Stomach (tissue), 19 donors: ENCODE measurements at places on chromosomes 4 and X. TPM values are rescaled to one million over a fixed set of nuclear protein-coding genes. Genes with fewer than 3 reads are reported as not detected.

The PTPN13 gene
- 3.1 TPM for polyA plus RNA-seq

- DNase-seq, result no peak
Measured at GRCh38 chr4:30396772-30397475, 323.2 kb upstream of the PCDH7 start.

The GPR34 gene
- polyA plus RNA-seq, result 7.5 TPM

DNA sequence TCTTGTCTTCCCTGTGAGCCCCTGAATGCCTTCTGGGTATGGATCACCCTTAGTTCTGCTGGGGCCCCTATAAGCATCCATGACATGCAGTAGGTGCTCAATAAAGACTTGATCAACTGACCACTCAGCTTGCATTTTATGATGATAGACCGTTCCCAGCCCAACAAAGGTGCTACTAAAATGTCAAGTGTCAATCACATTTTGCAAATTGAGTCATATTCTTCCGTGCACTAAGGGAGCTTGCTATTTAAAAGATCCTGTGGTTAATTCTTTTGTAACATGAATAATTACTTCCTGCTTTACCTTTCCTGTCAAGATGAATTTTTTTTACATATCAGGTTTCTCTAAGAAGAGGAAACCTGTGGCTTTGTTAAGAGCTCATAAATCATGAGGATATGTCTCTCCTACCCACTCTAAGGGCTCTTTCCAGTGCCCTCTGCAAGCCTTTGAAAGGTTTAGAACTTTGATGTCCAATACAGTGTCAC lies 47.6 kb downstream of the SH3KBP1 start:
- DNase-seq, result no peak

- peak; percentile 39 for DNase-seq
Measured at GRCh38 chr4:46388857-46389256, 1.1 kb downstream of the GABRA2 start.

GRCh38 chr4:142331646-142332045 lies 514.5 kb downstream of the INPP4B start:
- no peak for DNase-seq

DNA sequence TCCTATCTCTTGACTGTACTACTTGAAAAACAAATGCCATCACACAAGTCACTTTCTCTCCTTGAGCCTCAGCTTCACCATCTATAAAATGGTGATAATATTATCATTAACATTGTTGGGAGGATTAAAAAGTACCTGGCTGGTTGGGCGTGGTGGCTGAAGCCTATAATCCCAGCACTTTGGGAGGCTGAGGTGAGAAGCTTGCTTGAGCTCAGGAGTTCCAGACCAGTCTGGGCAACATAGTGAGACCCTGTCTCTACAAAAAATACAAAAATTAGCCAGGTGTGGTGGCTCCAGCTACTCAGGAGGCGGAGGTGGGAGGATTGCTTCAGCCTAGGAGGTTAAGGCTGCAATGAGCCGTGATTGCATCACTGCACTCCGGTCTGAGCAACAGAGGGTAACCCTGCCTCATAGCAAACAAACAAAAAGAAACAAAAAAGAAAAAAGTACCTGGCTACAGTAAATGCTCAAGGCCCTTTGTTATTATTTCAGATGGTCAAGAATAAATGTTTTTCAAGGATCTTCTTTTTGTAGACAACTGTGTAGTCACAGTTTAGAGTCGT lies 120.3 kb downstream of the CHRNA9 start:
- no peak for DNase-seq
